ENCODE measurements at places on chromosomes 3 and 15.

DNA sequence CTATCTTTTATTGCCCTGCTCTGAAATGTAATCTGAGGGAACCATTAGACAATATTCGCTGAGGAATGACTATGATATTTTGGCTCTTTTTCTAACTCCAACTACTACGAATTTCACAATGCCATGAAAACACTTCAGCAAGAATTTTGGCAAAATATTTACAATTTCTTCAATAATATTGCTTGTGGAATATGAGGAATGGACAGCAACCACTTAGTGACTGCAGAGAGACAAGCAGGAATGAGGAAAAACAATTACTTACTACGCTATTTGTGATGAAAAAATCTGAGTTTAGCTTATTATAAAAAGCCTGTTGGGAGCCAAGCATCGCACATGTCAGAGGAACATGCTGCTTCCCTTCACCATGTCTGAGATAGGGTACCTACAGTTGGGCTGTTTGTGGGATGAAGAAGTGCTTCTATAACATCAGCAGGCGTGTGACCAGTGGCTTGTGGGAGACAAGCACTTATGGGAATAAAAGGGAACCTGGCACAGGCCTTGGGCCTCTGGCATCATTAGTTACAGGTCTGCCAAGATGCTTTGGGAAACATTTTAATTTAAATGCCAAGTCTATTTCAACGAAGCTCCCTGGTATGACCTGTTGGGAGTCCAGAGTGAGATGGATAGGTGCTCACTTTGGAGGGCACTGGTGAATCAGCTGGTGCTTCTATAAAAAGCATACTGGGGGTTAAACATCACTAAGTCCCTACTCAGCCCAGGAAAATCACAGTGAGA is 2.7 kb upstream of the PLCL2 start:
- no peak for DNase-seq

DNA sequence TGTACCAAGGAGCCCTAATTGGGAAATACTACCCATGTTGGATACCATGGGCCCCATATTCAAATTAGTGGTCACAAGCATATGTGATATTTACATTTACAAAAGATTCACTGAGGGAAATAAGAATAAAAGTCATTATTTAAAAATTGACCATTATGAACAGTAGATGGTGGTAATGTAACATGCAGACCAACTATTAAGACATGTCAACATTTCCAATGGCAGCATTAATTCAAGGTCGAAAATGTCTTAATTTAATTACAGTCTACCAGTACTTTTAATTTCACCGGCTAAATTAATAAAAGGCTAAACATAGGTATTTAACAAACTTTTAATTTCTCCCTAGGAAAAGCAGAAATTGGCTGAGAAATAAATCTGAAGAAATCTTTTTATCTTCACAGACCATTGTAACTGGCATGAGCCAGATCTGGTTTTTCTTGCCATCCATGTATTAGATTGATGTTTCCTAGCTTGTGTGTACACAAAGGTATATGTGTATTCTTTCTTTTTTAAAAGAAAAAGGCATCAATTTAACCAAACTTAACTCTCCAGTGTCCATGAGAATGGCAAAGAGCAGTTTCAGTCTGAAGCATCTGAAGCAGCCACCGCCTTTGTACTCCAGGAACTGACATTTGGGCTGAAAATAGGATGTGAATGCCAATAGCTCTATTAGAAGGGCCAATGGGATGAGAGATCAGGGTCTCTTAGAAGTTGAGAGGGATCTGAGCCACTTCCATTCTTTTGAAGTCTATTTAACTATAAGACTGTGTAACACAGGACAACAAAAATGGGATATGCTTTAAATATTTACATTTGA is 26.6 kb downstream of the NEK11 start:
- DNase-seq = no peak

DNA sequence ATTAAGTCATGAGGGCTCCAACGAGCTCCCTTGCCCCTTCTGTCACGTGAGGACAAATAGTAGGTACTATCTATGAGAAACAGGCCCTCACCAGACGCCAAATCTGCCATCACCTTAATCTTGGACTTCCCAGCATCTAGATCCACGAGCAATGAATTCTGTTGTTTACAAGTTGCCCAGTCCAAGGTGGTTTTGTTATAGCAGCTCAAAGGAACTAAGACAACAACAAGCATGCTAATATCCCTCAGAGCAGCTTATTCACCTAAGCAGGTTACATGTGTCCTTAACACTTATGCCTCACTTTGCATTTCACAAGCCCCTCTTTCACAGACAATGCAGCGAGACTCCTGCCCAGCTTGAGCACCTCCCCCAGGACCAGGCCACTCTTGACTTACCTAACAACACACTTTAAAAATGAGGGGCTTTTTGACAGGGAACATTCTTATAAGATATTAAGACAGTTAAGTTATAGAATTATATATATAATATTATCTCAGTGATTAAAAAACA is 219.5 kb downstream of the PLCH1 start:
- DNase-seq = no peak

- DNase-seq = no peak
These were observed 424.1 kb downstream of the ZNF385D start for GRCh38 chr3:21326704-21327475.
